GM19239 (cell line): ENCODE measurements at places on chromosomes 16 and 17.

GRCh38 chr16:4696172-4696904 lies 3.0 kb downstream of the NUDT16L1 start:
- no peak for DNase-seq

DNA sequence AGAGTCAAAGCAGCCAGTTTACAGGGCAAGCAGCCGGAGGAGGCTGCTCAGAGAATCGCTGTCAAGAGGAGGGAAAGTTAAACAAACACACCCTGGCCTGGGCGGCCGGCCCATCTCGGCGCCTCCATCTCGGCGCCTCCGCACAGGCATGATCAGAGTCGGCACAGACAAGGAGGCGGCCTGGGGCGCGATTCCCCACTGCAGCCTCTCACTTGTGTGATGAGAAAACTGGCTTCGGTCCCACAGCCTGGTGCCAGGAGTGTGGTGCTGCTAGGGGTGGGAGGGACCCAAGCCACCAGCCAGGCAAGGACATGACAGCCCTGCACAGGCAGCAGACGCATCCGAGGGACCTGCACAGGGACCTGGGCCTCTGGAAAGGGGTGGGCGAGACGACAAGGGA lies 17.7 kb downstream of the SLC38A10 start:
- no peak for DNase-seq

GRCh38 chr16:10121491-10121890 lies 60.7 kb downstream of the GRIN2A start:
- DNase-seq, result no peak

- DNase-seq, result no peak
These were observed 473.9 kb downstream of the HS3ST3B1 start for GRCh38 chr17:14774774-14775173.

GRCh38 chr16:89711601-89712273 lies 9.0 kb downstream of the VPS9D1 start:
- peak; percentile 98 for DNase-seq

GRCh38 chr17:75764417-75764710 lies 628 bp downstream of the GALK1 start:
- DNase-seq, result no peak

DNA sequence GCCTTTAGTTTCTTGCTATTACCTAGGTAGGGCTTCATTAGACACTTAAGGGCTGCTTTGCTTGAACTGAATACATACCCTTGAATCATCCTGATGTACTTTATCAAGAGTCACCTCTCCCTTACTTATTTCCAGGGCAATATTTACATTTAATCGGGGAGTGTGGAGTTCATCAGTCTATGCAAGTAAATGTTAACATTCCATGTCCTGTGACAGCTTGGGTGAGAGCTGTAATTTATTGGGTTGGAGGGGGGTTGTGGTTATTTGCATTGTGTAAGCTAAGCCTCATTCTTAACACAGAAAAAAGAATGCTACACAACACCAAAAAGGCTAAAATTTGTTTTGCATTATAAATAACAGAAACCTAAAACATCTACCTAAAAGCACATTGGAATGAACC lies 16.7 kb downstream of the KCNJ16 start:
- DNase-seq, result no peak

DNA sequence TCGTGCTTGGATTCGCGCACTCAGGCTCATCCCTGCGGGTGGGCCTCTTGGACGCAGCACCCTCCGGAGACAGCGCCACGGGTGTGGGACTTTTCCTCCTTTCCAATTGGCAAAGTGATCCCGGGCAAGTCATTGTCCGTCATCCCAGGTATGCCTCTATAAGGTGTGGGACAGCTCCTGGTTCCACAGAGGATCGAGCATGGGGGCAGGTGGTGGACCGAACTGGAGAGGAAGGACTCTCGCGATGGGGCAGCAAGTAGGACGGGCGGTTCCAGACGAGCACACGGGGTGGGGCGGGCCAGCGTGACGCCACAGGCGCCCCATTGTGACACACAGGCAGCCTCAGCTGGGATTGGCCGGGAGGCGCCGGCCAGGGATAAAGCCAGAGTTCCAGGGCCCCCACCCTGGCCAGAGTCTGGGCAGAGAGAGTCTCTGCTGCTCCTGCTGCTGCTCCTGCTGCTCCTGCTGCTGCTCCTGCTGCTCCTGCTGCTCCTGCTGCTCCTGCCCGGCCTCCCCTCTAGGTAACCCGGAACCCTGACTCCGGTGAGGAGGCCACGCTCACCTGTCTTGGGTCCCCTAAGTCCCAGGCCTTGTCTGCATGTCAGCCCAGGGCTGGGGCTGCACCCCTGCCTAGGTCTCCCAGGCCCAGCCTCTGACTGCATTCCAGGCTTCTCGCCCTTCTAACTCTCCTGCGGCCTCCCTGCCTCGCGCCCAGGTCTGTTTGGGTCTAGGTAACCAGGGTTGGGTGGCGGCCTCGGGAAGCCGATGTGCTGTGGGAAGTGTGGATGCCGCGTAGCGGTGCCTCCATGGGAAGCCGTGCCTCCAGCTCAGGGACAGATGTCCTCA lies 38.5 kb upstream of the SLC47A1 start:
- no peak for DNase-seq

DNA sequence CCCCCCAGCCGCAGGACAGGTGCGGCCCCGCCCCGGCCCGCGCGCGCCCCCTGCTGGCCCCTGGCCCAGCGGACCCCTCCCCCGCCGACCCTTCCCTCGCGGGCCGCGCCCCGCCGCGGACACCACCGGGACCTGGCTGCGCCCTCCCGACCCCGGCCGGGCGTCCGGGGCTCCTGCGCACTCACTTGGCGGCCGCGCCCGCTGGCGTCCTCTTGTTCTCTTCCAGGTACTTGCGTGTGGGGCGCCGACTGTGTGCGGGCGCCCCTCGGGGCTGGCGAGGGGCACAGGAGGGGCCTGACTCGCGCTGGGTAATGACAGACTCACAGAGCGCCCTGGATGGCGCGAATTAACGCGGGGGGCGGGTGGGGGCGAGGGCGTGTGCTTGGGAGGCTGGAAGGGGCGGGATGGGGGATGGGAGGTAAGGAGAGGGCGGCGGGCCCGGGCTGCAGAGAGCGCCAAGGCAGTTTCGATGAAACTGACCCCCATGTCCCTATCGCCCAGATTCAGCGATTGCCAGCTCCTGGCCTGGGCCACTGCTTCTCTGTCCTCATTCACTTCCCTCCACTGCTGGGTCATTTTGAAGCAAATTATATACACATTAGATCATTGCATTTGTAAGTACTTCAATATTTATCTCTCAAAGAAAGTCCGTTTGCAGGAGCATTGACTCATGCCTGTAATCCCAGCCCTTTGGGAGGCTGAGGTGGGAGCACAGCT lies 445 bp upstream of the DBNDD1 start:
- DNase-seq, result peak; percentile 69

DNA sequence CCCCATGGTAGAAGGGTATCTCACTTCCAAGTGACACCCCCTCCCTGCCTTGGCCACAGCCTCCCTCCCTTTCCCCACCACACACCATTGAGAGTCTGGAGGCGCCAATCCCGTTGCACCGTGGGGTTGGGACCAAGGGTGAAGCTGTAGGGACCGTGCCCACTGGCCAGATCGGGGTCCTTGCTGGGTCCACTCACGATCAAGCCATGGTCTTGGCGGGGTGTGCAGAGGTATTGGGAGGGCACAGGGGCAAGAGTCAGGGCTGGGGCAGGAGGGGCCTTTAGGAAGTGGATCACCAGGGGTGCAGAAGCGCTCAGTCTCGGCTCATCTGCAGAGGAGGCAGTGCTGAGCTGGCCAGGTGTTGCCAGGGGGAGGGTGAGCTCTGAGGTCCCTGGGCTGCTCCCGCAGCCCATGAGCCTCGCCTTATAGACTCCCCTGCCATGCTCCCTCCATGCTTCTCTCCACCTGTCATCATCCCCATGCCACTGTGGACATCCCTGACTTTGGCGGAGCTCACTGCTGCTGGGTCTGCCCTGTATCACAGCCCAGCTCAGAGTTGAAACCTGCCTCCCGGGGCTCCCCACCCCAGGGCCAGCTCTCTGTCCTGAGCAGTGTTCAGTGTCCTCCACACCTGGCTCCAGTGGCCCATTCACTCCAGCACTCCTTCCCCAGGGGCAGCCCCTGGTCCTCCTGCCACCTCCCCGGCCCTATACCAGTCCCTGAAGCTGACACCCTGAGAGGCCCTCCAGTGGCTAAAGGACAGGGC lies 8.3 kb downstream of the CDH16 start:
- DNase-seq, result no peak

GRCh38 chr16:9757687-9758086 lies 424.5 kb downstream of the GRIN2A start:
- no peak for DNase-seq

DNA sequence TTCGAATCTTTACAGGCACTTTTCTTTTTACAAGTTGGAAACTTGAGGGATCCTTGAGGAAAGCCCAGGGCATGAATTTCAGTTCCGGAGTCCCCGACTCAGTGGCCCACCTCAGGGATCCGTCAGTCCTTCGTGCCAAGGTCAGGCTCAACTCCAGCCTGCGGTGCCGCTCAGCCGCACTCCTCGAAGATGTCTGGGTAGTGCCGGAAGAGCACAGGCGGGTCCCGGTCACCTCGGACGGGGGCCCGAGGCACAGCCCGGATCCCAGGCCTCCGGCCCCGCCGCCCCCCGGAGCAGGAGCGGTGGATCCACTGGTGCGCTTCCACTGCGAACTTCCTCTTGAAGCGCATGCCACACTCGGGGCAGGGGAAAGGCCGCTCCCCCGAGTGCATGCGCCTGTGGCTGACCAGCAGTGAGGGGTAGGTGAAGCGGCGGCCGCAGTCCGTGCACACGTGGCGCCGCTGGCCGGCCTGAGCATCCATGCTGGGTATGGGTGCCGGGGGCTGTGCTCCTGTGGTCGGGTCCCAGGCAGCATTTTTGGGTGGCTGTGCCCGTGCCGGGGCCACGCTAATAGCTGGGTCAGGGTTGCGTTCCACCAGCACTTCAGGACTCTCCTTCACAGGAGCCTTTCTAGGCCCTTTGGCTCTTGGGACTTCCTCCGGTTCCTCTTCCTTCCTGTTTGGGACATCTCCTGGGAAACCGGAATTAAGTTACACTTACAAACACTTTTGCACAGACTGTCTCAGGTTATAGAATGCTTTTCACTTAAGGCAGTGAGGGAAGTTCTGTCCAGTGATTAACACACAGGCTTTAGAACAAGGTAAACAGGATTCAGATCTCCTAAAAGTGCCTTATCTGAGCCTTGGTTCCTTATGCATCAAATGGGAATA lies 1.5 kb downstream of the ZNF688 start:
- no peak for DNase-seq

DNA sequence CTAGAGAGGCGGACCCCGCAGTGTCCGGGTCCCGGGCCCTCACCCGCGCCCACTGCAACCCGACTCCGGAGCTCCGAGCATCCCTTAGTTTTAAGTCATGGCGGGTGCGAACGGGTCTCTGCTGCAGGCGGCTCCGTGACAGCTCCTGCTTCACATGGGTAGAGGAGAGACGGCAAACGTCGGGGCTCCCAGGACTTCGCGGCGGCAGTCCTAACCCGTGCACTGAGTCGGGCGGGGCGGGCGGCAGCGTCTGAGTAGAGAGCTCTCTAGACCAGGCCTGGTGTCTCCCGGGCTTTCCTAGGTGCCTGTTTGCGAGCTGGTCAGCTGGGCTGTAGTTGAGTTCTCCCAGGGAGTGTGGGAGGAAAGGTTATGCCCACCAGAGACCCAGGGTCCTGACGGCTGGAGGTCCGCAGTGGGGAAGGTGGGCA lies 345 bp downstream of the TSC2 start:
- DNase-seq, result no peak

- DNase-seq, result no peak
These were observed 3.4 kb downstream of the ASPSCR1 start for GRCh38 chr17:81980707-81981343.

DNA sequence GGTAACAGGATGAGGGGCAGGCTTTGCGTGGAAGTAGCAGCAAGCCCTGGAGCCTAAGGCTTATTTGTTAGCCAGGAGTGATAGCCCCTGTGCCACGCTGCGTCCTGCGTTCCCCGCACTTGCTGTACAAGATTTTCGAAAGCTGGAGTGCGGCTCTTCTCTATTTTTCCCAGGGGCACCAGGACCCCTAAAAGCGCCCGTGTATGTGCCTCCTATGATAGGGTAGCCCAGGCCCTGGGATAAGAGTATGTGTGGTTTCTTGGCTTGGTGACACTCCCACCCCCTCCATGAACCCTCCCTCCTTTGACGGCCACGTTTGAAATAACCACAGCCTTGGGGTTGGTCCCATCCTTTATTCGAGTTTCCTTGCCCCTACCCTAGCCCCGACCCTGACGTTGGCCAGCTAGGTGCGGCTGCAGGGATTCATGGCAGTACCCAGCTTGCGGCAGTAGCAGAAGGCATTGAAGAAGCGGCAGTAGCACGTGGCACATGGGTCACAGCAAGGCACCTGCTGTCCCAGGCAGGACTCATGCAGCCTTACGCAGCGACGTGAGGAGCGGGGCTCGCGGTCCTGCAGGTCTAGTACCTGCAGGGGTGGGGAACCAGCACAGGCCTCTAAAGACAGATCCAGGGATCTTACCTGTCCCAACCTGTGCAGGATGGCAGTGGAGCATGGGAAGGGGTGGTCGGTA lies 968 bp downstream of the AGRP start:
- no peak for DNase-seq

GRCh38 chr16:48911700-48912099 lies 301.7 kb upstream of the N4BP1 start:
- no peak for DNase-seq

DNA sequence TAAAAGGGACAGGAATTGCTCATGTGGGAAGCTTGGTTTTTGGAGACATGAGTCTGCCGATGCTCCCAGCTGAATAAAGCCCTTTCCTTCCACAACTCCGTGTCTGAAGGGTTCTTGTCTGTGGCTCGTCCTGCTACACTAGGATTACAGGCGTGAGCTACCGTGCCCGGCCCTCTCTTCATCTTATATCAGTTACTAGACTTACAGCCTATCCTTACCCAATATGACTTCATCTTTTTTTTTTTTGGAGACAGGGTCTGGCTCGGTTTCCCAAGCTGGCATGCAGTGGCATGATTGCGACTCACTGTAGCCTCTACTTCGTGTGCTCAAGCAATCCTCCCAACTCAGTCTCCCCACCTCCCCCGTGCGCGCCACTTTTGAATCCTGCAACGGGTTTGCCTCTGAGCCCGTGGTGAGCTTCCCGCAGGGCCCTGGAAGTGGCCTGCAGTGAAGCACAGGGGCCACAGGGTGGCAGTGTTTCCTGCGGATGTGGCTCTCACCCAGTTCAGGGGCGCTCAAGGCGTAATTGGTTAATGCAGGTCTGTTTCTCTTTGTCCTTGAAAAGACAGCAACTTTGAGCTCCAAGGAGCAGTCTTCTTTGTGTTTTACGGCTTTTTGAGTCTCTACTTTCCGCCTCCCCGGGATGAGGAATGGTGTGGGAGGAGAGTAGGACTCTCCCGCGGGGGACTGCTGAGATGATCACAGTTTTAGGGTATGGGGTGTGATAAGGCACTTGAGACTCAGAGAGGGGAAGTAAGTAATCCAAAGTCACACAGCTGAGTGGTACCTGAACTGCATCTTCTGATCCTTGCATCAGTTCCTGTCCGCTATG lies 22.7 kb upstream of the GPRC5B start:
- DNase-seq, result peak; percentile 61
